ACHN (cell line): ENCODE measurements at places on chromosomes 3 and 15.

DNA sequence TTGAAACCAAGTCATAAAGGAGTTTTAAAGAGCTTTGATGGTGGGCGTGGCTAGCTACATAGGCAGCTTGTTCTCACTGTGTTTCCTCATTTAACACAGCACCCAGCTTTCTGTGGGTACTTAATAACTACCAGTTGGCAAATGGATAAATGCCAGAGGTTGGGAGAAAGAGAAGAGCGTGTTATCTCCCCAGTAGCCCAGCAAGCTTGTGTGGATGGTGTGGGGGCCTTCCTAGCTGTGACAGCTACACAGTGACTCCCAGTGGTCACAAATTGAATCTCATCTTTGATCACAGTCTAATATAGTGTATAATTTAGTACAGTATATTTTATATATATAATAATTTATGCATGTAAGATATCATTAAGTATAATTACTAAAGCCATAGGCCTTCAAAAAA, 984.1 kb downstream of the EPHA3 start:
- DNase-seq, result peak; percentile 25

GRCh38 chr15:41941644-41942415, 30.5 kb downstream of the EHD4 start:
- DNase-seq, result no peak

- no peak for DNase-seq
Measured at GRCh38 chr3:151085889-151086483, 522 bp downstream of the MED12L start.

GRCh38 chr15:63038926-63039673, 3.4 kb upstream of the TPM1 start:
- DNase-seq, result peak; percentile 25

- no peak for DNase-seq
Measured at GRCh38 chr3:38823722-38824121, 7.7 kb upstream of the SCN10A start.

GRCh38 chr3:6770397-6770690, 90.6 kb upstream of the GRM7 start:
- DNase-seq, result no peak

DNA sequence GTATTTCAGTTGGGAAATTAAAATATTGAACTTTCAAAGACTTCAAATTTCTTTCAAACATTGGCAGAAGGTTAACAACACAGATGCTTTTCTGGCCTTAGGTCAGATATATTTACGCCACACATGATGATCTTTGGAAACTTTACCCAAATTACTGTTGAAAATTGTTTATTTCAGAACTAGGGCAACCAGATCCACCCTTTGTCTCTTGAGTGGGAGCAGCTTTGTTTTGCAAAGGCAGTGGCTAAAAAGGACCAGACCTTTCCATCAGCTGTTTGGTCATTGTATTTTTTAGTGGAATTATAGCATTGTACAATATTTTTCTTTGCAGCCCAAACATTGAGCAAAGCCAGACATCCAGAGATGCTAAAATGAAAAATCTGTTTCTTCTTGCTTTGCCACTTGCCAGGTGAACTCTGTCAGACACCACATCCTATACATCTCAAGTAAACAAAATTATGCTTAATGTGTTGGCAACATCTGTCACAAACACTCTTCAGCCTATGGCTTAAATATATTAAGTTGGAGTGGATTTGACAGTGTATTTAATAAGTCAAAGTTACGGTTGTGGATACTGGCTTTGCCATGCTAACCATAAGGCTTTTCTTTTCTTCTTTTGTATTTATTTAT, 651.9 kb downstream of the RBMS3 start:
- DNase-seq, result no peak

DNA sequence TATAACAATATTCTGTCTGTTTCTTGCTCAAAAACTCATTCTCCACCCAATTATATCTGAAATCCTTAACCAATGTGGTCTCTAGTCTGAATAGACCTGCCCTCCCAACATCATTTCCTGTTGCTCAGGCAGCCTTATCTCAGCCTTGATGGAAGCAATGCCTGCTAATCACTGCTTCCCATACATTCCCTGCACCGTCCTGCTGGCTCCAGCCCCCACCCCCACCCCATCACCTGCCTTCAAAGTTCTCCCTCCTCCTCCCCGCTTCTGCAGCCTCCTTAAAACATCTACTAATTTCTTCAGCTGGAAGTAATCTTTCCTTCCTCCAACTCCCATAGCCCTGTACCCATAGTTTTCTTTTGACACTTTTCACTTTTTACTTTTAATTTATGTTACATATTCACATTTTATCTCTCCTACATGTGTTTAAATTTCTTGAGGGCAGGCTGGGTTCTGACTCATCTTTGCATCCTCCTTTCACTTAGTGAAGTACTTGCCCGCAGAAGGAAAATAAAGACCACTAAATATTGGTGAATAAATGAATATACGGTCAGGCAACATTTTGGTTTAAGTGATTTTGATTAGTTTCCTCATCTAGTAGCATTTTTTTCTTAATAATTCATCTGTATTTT, 98.2 kb downstream of the MEIS2 start:
- no peak for DNase-seq

DNA sequence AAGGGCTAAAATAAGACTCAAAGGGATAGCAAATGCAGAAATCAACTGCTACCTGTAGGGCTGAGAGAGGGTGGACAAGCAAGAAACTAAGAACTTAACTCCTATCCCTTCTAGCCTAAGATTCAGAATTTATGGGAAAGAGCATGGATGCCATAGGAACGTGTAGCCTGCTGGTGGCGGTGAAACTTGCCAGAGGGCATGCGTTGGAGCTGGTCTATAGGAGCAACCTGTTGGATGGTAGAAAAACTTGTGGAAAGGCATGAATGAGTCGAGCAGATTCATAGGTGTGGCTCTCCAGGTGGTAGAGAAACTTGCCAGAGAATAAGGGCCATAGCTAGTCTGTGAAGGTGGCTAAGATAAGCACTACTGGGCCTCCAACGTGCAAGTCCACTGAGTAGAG, 137.2 kb downstream of the DOCK3 start:
- DNase-seq, result no peak

DNA sequence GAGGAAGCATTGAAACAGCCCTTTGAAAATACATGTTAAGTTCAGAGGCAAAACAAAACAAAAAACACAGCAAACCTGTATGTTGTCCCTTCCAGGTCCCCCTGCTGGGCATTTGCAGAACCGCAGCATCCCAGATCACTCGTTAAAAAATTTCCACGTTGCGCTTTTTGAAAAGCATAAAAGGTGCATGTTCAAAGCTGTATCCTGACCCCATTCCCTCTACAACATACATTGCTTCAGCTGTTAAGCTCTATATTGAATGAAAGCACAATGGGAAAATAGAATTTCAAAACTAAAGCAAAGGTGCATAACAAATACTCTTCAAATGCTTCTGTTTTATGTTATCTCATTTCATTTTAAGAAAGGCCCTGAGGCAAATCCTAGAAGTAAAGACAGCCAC, 328.3 kb downstream of the THSD4 start:
- DNase-seq, result peak; percentile 48

- DNase-seq, result no peak
Measured at GRCh38 chr15:99181545-99181971, 67.8 kb downstream of the TTC23 start.

DNA sequence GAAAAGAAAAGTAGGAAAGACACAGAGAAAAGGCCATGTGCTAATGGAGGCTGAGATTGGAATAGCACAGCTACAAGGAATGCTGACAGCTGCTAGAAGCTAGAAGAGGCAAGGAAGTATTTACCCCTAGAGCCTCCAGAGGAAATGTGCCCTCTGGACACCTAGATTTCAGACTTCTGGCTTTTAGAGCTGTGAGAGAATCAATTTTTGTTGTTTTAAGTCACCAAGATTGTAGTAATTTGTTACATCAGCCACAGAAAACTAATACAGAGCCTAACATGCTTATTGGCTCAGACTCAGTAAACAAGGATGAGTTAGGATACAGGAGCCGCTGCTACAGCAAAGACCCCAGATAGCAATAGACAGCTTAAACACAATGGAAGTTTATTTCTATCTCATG, 33.1 kb upstream of the GLCE start:
- DNase-seq, result no peak

DNA sequence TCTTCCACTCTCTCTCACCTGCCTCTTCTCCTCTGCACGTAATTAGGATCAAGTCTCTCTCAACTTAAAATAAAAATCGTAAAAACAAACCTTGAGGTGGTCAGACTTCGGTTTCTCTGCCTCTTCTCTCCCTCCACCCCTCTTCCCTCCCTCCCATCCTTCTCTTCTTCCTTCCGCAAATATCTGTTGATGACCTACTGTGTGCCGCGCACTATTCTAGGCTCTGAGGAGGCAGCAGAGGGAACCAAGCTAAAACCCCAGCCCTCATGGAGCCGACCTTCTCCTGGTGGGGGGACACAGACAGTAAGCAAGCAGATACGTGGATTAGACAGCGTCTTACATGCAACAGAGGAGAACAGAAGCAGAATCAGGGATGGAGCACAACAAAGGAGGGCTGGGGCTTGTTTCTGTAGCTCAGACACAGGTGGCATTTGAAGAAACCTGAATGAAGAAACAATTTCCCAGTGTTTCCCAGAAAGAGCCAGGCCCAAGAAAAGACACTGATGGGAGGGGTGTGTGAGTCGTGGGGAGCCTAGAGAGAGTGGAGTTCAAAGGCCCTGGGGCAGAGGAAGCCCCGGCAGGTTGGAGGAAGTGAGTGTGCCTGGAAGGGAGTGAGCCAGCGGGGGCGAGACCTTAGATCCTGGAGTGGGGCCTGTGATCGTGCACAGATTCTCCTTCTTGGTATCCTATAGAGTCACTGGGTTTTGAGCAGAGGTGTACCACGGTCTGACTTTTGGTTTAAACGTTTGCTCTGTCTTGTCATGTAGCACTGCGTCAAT, 80.5 kb downstream of the TOP2B start:
- no peak for DNase-seq

DNA sequence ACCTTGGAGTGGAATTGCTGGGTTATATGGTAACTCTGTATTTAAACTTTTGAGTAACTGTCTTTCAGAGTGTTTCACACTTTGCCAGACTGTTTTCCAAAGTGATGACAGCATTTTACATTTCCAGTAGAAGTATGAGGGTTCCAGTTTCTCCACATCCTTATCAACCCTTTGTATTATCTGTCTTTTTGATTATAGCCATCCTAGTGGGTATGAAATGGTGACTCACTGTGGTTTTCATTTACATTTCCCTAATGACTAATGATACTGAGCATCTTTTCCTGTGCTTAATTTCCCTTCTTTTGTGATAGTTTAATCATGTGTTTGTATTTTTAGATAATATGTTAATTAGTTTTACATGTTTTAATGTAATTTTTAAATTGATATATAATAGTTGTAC, 138.1 kb upstream of the DAZL start:
- DNase-seq, result no peak

GRCh38 chr15:39909007-39909406, 11.1 kb downstream of the GPR176 start:
- no peak for DNase-seq

DNA sequence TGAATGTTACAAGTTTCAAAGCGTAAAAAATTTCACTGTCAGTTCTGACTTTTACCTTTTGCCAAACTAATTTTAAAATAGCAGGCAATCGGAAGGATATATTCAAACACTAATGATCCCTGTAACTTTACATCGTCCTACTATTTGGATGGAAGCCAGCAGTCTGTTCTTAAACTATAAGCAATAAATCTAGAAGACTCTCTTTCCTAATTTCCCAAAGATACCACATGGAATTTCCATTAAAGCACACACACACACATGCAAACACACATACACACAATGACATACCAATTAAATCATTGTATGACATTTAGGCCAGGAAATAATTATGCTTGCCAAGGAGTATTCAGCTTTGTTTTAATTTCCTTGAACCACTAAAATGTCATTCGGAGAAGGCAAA, 32.0 kb downstream of the IL17RD start:
- DNase-seq, result no peak

- no peak for DNase-seq
Measured at GRCh38 chr15:26758079-26758478, 14.8 kb downstream of the GABRB3 start.

DNA sequence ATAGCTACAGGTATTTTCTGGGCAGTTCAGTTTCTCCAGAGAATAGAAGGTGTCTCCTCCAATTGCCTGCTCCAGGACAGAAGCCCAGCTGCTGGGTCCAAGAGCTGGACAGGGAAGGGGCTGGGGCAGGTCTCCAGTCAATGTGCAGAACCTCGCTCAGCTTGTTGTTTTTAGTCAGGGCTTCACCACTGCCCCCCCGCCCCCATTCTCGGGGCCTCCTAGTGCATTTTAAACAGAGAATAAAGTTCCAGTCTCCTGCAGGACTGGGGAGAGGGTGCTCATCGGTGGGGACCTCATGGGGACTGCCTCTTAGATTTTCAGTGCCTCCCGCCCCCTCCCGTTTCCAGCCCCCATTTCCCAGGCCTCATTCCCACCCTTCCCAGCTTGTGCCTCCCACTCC, 216.6 kb downstream of the XXYLT1 start:
- no peak for DNase-seq

DNA sequence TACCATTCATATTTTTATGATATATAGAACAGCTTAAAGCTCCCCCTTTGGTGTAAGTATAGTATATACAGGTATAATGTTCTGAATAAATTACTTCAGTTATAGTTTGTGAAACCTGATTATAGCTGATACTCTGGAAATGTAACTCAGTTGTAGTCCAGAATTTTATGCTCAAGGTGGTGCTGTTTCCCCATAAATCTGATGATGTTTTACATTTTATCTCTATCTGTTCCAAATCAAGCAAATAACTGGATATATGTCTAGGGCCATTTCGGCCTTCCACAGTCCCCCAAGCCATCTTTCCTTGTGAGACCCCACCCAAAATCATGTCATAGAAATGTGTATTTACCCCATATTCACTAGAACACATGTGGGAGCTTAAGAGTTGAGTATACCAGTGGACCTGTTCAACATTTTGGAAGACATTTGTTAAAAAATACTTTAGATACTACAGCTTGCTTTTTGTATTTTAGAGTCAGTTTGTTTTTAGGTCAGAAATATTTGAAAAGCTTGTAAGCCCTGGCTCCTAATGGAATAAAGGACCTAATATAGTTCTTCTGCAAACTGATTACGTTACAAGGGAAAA, 107.1 kb downstream of the ATG7 start:
- peak; percentile 53 for DNase-seq

- no peak for DNase-seq
Measured at GRCh38 chr3:107218864-107219269, 158.4 kb upstream of the CCDC54 start.

DNA sequence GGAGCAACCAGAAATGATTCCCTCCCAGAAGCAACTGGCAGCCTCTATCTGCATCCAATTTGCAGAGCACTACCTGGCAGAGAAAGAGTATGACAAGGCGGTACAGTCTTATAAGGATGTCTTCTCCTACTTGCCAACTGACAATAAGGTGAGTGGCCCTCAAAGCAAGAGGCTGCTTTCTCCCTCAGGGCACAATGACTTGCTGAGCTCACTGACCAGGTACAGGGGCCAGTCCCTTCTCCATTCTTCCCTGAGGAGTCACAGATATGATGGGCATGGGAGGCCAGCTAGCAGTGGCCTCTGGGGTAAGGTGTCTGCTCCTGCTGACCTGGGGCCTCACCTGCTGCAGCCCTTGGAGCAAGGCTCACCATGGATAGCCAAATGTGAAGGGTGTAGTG, 20.3 kb downstream of the CSRNP1 start:
- DNase-seq, result no peak
